NCI-H1092 (cell line): ENCODE measurements at places on chromosomes 16 and 17.
A peak's percentile ranks its signal among the peaks of the same experiment; 100 is the strongest.

- no peak for DNase-seq
These were observed 2.1 kb upstream of the TEX19 start for GRCh38 chr17:82356845-82357355.

GRCh38 chr16:35510701-35511100 is 2051.3 kb downstream of the TP53TG3F start:
- no peak for DNase-seq

- DNase-seq: no peak
These were observed 64.0 kb downstream of the GP2 start for GRCh38 chr16:20263138-20263855.

GRCh38 chr17:2400877-2401425 is at the start of gene MNT:
TSS of gene MNT (minus strand) at chr17:2401060. CDS start at chr17:2400712, 348 bp downstream.
- DNase-seq: peak; percentile 85

- DNase-seq: no peak
These were observed 51.5 kb downstream of the GINS3 start for GRCh38 chr16:58443783-58444182.

DNA sequence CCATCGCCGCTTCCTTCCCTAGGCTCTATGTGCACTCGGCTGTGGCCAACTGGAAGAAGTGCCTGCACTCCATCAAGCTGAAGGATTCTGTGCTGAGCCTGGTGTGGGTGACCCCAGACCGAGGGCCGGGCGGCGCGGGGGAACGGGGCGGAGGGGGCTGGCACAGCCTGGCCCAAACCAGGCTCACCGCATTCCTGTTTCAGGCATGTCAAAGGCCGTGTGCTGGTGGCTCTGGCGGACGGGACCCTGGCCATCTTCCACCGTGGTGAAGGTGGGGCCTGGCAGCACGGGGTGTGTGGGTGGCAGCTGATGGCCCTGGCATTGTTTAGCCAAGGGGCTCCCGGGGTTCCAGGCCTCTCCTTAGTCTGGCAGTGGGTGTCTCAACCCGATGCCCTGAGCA is 4.6 kb downstream of the NME3 start:
- DNase-seq: no peak

- DNase-seq: no peak
These were observed 8.0 kb downstream of the ENDOV start for GRCh38 chr17:80422981-80423380.

- no peak for DNase-seq
These were observed 28.2 kb upstream of the CACNG1 start for GRCh38 chr17:67016039-67016762.

- DNase-seq: no peak
These were observed 1336.6 kb upstream of the CDH8 start for GRCh38 chr16:63372815-63373214.

- DNase-seq: no peak
These were observed 26.6 kb upstream of the CHMP6 start for GRCh38 chr17:80964859-80965580.

DNA sequence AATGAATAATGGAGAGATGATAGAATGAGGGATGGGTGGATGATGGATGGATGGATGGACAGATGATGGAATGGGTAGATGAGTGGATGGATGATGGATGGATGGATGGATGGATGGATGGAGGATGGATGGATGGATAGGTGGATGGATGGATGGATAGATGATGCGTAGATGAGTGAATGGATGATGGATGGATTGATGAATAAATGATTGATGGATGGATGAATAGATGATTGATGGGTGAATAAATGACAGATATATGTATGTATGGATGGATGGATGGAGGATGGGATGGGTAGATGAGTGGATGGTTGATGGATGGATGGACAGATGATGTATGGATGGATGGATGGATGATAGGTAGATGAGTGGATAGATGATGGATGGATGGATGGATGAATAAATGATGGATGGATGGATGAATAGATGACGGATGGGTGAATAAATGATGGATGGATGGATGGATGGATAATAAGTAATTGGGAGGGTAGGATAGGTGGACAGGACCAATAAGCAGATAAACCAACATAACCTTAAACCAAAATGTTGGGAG is 7.9 kb downstream of the TRPV3 start:
- DNase-seq: no peak

- no peak for DNase-seq
These were observed 2.0 kb downstream of the GRIN2A start for GRCh38 chr16:10180042-10180770.

GRCh38 chr16:28304214-28304613 is 11.9 kb downstream of the SBK1 start:
- no peak for DNase-seq

GRCh38 chr17:83076938-83077337 is 2.5 kb upstream of the METRNL start:
- DNase-seq: no peak

- DNase-seq: no peak
These were observed 9.1 kb upstream of the SOCS3 start for GRCh38 chr17:78368854-78369495.

- no peak for DNase-seq
These were observed 412.1 kb downstream of the RBFOX1 start for GRCh38 chr16:7744546-7745264.

GRCh38 chr16:85153656-85154091 is 41.4 kb upstream of the CIBAR2 start:
- no peak for DNase-seq

- DNase-seq: no peak
These were observed 7.7 kb downstream of the HS3ST3B1 start for GRCh38 chr17:14308636-14308964.

DNA sequence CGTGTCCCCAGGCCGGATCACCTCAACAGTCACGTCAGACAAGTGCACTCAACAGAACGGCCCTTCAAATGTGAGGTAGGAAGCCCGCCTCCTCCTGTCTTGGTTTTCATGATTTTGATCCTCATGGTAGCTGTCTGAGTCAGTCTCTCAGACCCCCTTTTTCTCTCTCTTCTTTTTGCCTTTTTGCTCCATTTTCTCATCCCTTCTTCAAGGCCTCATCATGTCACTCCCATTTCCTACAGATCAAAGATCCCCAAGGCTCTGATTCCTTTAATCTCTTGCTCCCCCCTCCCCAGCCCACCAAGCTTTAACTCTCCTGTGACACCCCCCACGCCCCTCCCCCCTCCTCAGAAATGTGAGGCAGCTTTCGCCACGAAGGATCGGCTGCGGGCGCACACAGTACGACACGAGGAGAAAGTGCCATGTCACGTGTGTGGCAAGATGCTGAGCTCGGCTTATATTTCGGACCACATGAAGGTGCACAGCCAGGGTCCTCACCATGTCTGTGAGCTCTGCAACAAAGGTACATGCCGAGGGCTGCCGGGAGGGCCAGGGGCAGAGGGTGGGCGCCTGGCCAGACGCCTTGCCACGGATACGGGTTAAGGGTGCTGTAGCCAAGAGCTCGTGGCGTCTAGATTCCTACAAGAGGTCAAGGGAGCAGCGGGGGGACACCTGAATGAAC is 2.0 kb downstream of the MAZ start:
- DNase-seq: no peak

DNA sequence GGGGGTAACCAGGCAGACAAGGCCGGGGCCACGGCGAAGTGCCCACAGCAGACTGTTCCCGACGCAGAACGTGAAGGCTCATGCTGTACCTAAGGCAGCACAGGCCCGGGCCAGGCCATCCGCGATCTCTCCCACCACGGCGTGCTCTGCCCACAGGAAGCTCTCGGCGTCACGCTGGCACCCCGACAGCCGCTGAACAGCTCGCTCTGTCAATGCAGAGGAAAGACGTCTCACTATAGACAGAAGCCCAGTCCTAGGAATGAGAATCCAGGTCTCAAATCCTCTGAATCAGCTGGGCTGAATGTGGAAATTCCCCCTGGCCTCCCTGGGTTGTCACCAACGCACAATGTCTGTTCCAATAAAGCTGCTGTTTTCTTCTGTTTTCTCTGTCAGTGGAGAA is 21.4 kb downstream of the SERPINF1 start:
- DNase-seq: no peak

GRCh38 chr16:9371713-9372448 is 280.4 kb downstream of the HAPSTR1 start:
- no peak for DNase-seq

- DNase-seq: no peak
These were observed 11.6 kb upstream of the LYRM9 start for GRCh38 chr17:27904534-27905446.

GRCh38 chr16:7025616-7026190 is 306.9 kb upstream of the RBFOX1 start:
- DNase-seq: peak; percentile 39

DNA sequence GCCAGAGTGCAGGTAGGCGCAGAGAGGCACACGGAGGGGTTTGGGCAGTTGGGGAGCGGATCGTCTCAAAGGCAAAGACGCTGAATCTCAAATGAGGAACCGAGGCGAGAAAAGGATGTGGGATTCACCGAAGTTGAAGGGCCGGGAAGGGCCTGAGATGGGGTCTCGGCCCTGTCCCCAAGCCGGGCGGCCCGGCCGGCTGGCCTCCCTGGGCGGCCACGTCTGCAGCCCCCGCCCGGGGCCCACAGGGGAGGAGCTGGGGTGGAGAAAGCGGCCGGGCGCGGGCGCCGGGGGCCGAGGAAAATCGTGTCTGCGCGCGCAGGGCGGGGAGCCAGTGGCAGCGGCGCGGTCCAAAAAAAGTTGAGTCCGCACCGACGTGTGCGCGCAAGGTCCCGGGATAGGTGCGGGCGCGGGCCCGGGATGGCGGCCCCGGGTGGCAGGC is 458 bp downstream of the SLC12A4 start:
- no peak for DNase-seq

- DNase-seq: no peak
These were observed 24.3 kb upstream of the MED13 start for GRCh38 chr17:62089334-62089733.

DNA sequence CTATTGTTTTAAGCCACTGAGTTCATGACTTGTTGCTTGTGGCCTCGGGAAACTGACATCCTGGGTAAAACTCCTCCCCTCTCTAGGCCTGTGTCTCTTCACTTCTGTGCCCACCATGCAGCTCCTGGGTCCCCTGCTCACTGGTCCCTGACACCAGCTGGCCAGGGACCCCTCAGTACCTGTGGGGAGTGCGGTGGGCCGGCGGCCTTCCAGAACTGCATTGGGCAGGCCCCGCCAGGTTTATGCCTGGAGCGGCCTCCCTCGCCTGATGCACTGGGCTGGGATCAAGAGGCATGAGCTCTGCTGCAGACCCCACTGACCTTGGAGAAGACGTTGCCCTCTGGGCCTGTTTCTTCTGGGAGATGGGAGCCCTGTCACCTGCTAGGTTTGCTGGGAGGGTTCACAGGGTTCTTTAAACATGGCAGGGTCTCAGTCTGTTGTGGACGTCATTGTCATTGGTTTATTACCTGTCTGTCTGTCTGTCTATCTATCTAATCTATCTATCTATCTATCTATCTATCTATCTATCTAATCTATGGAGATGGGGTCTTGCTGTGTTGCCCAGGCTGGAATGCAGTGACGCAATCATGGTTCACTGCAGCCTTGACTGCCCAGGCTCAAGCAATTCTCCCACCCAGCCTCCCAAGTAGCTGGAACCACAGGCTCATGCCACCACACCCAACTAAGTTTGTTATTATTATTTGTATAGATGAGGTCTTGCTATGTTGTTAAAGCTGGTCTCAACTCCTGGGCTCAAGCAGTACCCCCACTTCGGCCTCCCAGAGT is 21.5 kb upstream of the RMI2 start:
- no peak for DNase-seq

- DNase-seq: no peak
These were observed 4.1 kb upstream of the TNFRSF13B start for GRCh38 chr17:16975744-16976625.

DNA sequence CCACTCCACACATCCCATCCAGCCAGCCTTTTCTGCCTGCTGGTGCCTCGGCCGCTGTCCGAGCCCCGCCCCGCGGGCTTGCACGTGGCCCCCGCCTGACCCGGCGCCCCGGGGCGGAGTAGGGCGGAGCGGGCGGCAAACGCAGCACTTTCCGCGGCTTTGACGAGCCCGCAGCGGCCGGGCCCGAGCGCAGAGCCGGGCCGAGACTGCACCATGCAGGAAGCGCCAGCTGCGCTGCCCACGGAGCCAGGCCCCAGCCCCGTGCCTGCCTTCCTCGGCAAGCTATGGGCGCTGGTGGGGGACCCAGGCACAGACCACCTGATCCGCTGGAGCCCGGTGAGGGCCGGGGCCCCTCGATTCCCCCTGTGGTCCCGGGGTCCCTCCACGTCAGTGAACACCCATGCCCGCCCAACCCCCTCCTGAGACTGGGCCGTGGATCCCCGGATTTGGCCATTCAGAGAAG is at the start of gene HSF4:
TSS of gene HSF4 (plus strand) at position 147 of the 463 bp plus-strand sequence. CDS start at position 214, 67 bp downstream.
- no peak for DNase-seq

DNA sequence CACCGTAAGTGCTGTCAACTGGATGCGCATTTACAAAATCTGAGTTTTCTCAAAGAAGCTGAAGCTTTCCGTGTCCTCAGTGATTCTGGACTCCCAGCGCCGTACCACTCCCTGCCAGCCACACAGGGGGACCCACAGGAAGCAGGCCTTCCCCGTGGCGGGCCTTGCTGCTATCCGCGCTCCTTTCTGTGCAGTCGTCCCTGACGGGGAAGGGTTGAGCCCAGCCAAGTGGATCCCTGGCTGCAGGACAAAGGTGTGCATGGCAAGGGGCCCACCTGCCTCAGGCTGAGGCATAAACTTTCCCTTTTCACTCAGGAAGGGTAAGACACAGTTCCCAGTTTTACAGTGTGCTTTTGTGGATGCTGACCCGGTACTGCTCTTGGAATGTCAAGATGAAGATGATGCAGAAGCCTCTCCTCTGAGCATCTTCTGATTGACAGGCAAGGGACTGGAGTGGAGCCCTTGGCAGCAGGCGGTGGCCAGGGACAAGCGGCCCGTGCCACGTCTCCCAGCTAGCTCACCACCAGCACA is 93.0 kb downstream of the ANKRD11 start:
- no peak for DNase-seq

DNA sequence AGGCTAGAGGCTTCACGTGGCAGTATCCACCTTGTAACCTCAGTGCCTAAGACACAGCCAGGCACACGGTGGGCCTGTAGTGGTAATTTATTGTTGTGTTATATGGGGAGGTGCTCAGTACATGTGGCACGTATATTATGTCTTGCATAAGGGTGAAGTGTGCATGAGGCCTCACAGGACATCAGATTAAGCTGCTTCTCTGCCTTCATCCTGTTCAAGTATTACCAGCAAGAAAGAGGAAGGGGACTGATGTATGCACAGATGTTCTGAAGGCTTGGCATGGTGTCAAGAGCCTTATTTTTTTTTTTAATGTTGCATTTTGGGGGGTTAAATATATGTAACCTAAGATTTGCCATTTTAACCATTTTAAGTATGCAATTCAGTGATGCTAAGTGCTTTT is 71.6 kb downstream of the ABCC1 start:
- DNase-seq: no peak

- no peak for DNase-seq
These were observed 51.5 kb downstream of the GPRC5B start for GRCh38 chr16:19833176-19833575.

- no peak for DNase-seq
These were observed 347.6 kb downstream of the SNX29 start for GRCh38 chr16:12324152-12324551.
